Progenitor cell of endocrine pancreas (in vitro differentiated cells): ENCODE measurements at places on chromosomes 16 and 17. TPM values are rescaled to one million over a fixed set of nuclear protein-coding genes. Genes with fewer than 3 reads are reported as not detected.
A peak's percentile ranks its signal among the peaks of the same experiment; 100 is the strongest.

The OSGIN1 gene
- 2.3 and 2.7 TPM in 2 replicates for total RNA-seq

The CDH13 gene
- total RNA-seq: 0.07 and 0.38 TPM in 2 replicates

The KRTAP4-1 gene
- not detected in 2 replicates for total RNA-seq

The WNT3 gene
- total RNA-seq: 7.2 and 8.1 TPM in 2 replicates

The SMIM36 gene
- not detected in 2 replicates for total RNA-seq

The CCDC154 gene
- 4.8 and 5.7 TPM in 2 replicates for total RNA-seq

The CIITA gene
- total RNA-seq: not detected in 2 replicates

The ACAP1 gene
- 1.0 TPM in 1 of 2 replicates, not detected in the other for total RNA-seq

DNA sequence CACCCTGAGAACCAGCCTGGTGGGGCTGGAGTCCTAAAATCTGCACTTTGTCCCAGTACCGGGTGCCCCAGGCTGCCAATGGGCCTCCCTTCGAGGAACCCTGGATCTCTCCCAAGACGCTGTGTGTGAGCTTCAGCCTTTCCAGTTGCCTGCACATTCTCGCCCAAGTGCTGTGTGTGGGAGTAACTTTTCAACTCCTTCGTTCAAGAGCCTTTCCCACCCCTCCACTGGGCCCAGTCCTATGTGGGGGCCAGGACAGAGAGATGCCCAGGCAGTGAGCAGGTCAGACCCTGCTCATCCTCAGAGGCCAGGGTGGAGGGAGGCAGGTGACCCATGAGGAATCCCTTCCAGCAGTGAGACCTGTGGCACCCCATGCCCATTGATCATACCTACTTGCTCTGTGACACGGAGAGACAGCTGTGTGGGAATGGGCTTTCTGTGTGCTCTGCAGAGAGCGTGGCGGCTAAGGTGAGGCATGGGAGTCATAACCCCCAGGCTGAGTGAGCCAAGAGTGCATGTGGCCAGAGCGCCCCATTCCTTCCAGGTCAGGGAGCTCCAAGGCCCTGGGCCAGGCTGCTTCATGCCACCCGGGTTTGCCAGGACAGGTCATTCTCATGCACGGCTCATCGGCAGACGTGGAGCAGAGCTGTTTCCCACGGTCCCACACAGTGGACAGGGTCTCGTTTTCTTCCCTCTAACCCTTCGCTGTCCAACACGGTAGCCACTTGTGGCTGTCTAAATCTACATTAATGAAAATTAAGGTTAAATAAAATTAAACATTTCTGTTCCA is 154.4 kb downstream of the CLEC16A start:
- peaks cover 25% of the 10 kb centered on the region for H3K4me1 ChIP-seq
- H3K36me3 ChIP-seq: peaks cover 2% of the 10 kb centered on the region
- no peak overlapping the region for H3K4me3 ChIP-seq
- DNase-seq: no peak
- H3K27ac ChIP-seq: peak overlapping the region; percentile 49

DNA sequence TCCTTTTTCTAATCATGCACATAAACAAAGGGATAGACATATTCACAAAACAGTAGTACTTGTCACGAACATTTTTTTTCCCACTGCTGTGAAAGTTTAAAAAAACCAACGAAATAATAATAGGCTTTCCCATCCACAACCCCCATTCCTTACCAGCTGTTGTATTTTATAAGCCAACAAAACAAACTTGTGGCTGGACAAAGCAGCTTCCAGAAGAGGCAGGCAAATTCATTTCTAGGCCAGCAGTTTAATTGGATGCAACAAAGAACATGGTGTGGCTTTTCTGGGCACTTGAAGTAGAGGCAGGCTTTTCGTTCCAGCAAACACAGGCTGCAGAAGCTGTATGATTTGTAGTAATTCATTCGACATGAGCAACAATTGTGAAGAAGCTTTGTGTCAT is 56.0 kb upstream of the FAM20A start:
- H3K4me1 ChIP-seq: peaks cover 5% of the 10 kb centered on the region
- no peak overlapping the region for H3K4me3 ChIP-seq
- H3K36me3 ChIP-seq: no peaks in the 10 kb centered on the region
- H3K27me3 ChIP-seq: peaks cover 27% of the 10 kb centered on the region
- DNase-seq: no peak

DNA sequence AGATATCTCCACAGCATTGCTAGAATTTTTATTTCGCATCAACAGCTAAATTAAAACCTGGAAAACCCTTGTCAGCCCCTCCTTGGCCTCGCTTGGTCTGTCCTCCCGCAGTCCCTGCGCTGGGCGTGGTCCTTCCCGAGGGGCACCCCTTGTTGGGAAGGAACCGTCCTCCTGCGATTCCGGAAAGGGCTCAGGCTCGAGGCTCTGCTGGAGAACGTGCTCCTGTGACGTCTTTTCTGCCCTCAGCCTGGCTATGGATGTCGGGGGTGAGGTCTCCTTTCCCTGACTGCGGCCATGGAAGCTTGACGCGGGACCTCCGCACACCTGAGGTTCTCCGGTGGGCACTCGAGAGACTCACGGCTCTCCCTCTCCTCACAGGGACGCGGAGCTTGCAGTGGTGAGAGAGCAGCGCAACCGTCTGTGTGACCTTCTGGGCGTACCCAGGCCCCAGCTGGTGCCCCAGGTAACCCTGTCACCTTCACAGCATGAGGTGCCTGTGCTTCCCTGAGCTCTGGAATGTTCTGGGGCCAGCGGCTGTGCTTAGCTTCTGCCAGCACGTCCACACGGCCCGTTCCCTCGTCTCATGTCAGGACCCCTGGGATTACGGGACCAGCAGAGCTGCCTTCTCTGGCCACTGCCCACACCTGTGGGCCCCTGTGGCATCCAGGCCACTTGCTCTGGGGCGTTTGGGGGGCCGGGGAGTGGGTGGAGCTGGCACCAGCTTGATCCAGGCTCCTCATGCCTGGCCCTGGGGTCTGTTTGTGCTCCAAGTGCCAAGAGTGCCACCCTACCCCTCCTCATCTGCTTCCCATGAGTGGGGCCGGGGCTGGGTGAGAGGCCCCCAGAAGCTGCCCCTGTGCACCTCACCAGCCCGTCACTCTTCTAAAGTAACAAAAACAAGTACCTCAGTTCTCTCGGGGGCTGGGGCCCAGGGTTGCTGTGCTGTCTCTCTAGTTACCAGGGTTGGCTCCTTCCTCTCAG is 101.5 kb upstream of the ZNF750 start:
- H3K27me3 ChIP-seq: no peaks in the 10 kb centered on the region
- DNase-seq: no peak
- H3K36me3 ChIP-seq: peaks cover 53% of the 10 kb centered on the region

DNA sequence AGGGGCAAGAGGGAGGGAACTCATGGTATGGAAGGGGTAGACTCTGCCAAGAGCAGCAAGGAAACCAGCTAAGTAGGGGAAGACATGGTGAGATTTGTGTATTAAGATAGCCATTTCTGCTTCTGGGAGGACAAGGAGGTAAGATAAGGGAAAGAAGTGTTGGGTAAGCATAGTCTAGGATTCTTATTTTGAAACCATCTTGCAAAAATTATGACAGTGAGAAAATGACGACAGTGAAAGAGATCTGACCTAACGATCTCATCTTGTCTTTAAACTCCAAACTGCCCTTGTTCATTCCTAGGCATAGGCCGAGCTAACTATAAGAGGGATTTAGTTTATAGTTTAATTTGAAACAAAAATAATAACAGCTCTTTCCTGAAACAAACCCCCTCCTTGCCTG is 5.6 kb upstream of the RBL2 start:
- no peak overlapping the region for H3K4me3 ChIP-seq
- no peaks in the 10 kb centered on the region for H3K27me3 ChIP-seq
- peaks cover 9% of the 10 kb centered on the region for H3K4me1 ChIP-seq
- no peaks in the 10 kb centered on the region for H3K36me3 ChIP-seq

- H3K36me3 ChIP-seq: no peaks in the 10 kb centered on the region
- no peak overlapping the region for H3K27ac ChIP-seq
- no peak for DNase-seq
Measured at GRCh38 chr17:75191584-75191983, 8.8 kb upstream of the SUMO2 start.

GRCh38 chr16:82991966-82992675 is 365.4 kb downstream of the CDH13 start:
- H3K27me3 ChIP-seq: peaks cover 3% of the 10 kb centered on the region
- no peak overlapping the region for H3K27ac ChIP-seq
- no peak overlapping the region for H3K4me3 ChIP-seq
- no peak for DNase-seq

GRCh38 chr16:64450177-64450576 is 671.7 kb downstream of the CDH11 start:
- no peaks in the 10 kb centered on the region for H3K27me3 ChIP-seq
- H3K36me3 ChIP-seq: no peaks in the 10 kb centered on the region
- H3K4me1 ChIP-seq: peaks cover 9% of the 10 kb centered on the region
- no peak for DNase-seq

GRCh38 chr17:11797803-11798202 is 199.5 kb downstream of the ZNF18 start:
- no peaks in the 10 kb centered on the region for H3K27me3 ChIP-seq
- no peak overlapping the region for H3K27ac ChIP-seq
- no peaks in the 10 kb centered on the region for H3K4me1 ChIP-seq
- no peak overlapping the region for H3K4me3 ChIP-seq

DNA sequence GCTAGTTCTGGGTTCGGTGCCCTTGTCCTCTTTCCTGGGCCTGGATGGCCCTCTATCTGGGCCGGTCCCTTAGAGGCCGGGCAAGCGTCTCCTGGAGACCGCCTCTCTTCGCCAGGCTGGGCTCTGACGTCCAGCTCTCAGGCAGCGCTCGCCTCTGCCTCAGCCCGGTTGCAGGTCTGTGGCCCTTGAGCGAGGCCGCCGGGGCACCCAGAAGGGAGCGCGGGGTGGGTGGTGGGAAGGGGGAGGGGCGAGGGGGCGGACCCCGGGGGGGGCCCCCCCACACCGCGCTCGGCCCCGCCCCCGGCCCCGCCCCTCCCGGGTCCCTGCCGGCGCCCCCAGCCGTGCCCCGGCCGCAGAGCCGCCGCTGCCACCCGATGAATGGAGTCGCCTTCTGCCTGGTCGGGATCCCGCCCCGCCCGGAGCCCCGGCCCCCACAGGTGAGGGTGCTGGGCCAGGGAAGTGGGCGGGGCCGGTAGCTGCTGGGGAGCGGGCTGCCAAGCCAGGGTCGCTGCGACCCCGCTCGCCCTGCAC is at the start of gene ARHGAP23:
TSS of gene ARHGAP23 (plus strand) at position 353 of the 531 bp plus-strand sequence. CDS start at position 375, 22 bp downstream.
- peak within 1 kb of the TSS; percentile 67 for H3K4me3 ChIP-seq
- peaks cover 6% of the 10 kb centered on the region for H3K4me1 ChIP-seq
- H3K36me3 ChIP-seq: no peaks in the 10 kb centered on the region

DNA sequence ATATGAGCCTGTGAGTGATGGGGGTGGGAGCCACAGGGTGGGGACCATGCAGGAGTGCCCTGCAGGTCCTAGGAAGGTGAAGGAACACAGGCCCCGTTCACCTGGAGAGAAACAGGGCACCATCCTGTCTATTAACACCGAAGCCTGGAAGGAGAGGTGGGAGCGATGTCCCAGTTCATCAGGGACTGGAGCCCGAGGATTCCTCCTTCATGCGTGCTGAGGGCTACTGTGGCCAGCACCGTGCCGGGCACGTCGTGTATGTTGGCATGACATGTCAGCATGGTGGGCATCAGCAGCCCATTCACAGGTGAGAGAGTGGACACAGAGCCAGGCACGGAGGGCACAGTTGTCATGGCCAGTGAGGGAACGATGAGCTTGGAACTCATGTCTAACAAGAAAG is 1.4 kb downstream of the WFIKKN2 start:
- peaks cover 15% of the 10 kb centered on the region for H3K4me1 ChIP-seq
- no peaks in the 10 kb centered on the region for H3K36me3 ChIP-seq
- H3K27me3 ChIP-seq: peaks cover 19% of the 10 kb centered on the region
- DNase-seq: no peak

DNA sequence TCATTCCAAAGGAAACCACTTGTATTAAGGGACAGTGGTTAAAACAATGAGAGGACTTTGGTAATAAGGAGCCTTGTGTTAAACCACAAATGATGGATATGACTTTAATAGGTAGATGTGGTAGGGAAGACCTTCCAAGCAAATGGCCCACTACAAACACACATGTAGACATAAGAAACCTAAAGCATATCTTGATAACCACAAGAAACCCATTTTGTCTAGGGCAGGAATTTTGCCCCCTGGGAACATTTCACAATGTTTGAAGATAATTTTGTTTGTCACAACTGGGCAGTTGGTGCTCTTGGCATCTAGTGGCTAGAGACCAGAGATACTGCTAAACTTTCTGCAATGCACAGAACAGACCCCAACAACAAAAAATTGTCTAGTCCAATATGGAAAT is 25.8 kb downstream of the KCNJ2 start:
- H3K27ac ChIP-seq: no peak overlapping the region
- H3K36me3 ChIP-seq: no peaks in the 10 kb centered on the region
- H3K4me3 ChIP-seq: no peak overlapping the region
- H3K4me1 ChIP-seq: peaks cover 10% of the 10 kb centered on the region
- no peaks in the 10 kb centered on the region for H3K27me3 ChIP-seq
- DNase-seq: no peak

- H3K27me3 ChIP-seq: peaks cover 51% of the 10 kb centered on the region
- H3K4me1 ChIP-seq: no peaks in the 10 kb centered on the region
- no peak overlapping the region for H3K4me3 ChIP-seq
- no peaks in the 10 kb centered on the region for H3K36me3 ChIP-seq
- no peak for DNase-seq
Measured at GRCh38 chr16:85759136-85759535, 8.2 kb upstream of the C16orf74 start.

DNA sequence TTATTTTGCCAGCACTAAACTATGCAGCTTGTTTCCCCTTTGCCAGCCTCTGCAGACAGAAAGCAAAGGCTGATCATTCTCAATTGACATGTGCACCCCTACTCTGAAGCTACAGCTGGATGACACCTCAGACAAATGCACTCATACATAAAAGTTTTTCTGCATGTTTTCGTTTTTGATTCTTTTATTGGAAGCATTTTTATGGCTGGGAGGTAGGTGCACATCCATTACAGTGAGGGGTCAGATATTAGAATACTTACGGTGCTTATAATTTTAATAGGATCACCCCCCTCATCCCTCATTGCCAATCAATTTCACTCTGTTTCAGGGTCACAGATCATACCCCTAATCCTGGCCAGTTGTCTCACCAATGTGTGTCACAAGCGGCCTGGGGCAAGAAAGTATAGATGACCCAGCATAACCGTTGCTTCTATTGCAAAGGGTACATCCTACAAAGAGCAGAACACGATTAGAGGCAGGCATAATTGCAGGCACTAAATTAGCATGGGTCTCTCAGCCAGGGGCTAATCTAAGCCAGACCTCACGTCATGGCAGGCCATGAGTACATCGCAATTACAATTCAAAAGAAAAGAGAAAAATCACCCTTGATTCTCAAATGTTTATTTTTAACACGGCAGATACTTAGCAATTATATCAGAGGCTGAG is 89.5 kb upstream of the SOX9 start:
- H3K4me3 ChIP-seq: no peak overlapping the region
- no peaks in the 10 kb centered on the region for H3K27me3 ChIP-seq
- no peak overlapping the region for H3K27ac ChIP-seq
- DNase-seq: no peak
- H3K36me3 ChIP-seq: peaks cover 5% of the 10 kb centered on the region

DNA sequence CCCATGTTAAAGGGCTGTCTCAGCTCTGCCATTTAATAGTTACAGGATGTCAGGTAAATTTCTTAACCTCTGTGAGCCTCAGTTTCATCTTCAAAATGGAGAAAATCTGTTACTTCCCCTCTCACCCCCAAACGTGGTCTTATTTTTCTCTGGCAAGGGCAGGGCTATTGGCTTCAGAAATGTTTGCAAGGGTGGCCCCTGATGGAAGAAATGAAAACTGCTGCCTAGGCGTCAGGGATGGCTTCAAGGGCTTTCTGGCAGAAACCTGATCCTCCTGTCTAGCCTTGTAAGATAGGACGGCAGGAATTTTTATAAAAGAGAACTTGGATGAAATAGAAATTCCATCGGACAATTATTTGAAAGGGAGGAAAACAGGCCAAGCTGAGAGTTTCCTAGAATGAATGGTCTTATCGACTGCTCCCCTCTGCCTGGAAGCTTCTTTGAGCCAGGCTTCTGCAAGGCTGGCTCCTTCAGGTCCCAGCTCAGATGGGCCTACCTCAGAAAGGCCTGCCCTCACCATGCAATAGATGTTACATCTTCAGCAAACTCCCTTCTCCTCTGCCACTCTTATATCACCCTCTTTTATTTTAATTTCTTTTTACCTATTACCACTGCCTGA is 43.0 kb upstream of the TANGO6 start:
- H3K27ac ChIP-seq: peak overlapping the region; percentile 62
- peak; percentile 51 for DNase-seq
- H3K27me3 ChIP-seq: no peaks in the 10 kb centered on the region
- H3K4me1 ChIP-seq: peaks cover 16% of the 10 kb centered on the region
